NCI-H1092 treated with DMSO at 0.1 percent for 48 hours (cell line): ENCODE measurements at places on chromosomes 7 and 10.

DNA sequence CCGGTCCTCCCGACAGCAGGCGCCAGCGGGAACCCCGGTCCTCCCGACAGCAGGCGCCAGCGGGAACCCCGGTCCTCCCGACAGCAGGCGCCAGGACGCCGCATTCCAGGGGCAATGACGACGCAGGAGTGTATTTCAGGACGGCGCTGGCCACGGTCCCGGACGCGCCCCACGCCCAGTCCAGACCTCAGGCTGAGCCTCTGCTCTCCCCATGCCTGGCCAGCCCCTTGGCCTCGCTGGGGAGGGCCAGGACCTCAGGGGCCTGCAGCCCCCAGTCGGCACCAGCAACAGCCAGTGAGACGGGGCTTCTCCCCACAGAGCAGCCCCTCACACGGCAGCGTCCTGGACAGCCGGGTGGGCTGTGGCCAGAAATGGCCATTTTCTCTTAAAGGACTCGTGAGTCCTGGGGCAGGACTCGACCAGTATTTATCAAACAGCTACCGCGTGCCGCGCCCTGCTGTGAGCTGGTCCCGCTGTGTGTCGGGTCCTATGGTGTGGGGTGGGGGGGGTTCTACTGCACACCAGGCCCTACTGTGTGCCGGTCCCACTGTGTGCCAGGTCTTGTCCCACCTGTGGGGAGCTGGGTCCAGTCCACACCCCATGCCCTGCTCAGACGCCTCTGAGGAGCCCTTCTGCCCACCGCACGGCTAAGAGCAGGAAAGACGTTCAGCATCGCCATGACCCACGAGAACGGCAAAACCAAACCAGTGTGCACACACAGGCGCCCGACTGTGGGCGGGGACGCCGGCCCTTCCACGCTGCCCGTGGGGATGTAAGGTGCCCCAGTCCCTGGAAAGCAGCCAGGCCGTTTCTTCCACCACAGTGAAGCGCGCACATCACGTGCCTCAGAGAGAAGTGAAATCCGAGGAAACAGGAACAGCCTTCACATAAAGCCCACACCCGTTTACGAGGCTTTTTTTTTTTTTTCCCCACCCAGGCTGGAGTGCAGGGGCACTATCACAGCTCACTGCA lies 33.3 kb downstream of the GET4 start:
- no peak for DNase-seq

DNA sequence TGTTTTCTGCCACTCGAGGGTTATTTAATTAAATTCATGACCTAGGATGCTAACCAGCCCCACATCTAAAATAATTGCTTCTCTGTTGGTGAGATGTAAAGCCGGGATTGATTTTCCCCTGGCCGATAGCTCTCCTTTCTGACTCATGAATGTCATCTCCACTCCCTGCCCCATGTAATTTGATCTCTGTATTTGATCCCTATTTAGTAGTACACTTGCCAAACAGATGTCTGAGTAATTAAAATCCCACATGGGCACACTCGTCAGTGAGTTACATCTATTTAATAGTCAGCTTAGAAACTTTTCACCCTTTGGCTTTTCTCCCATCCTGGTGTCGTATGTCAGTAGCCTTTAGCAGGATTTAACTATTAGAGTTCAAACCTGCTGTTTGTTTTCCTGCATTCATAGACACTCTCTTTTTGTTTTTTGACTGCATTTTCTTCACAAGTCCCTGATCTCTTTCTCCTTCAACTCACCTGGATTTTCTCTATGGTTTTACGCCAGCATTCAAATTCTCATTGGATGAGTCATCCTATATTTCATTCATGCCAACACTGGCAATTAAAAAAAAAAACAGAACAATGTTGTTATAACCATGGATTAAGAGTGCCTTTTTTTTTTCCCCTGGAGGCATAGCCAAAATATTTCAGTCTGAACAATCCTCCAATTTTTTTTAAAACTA lies 82.7 kb downstream of the SPAG6 start:
- peak; percentile 92 for DNase-seq

- peak; percentile 20 for DNase-seq
These were observed 595.0 kb downstream of the ARL4A start for GRCh38 chr7:13282377-13282980.

DNA sequence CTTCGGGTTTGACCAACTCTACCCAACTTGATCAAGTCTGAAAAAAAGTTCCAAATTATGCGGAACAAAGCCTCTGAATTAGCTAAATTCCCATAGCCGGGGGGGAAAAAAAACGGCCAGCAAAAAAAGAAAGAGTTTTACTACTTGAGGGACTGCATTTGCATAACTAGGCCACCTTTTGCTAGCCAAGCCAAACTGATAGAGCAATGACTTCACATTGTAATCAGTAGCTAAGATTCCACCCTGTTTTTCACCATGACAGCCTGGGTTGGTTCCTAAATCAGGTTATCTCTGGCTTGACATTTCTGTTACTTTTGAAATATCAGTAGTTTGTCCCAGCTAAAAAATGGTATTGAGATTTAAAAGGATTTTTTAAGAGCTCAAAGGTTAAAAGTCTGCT lies 31.4 kb upstream of the CREB3L2 start:
- DNase-seq: no peak

GRCh38 chr7:36900988-36901710 lies 176.9 kb upstream of the AOAH start:
- DNase-seq: no peak

GRCh38 chr10:35356725-35357092 lies 20.4 kb downstream of the CCNY start:
- no peak for DNase-seq

DNA sequence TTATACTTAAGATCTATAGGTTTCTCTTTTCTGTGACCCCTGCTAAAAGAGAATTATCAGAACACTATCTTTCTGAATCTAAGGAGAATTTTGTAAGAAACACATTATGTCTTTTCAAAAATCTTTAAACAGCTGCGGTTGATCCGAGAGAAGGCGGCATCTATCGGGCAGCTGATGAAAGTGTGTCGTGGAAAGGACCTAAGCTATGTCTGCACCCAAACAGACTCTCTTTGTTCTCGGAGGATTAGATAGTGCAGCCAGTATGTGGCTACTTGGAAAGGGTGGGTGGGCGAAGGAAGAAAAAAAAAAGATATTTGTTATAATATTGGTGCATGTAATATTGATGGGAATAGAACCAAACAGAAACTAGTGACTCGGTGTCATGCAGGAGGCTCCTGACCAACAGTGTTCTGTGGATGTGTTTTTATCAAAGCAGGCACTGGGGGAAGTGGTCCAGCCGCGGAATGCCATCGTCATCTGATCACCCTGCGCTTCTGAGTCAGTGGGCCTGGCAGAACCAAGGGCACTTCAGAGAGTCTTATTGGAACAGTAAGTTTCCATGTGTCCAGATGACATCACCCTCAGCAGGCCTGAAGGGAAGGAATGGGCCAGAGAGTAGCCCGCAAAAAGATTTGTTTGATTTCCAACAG lies 509.7 kb upstream of the AKR1E2 start:
- DNase-seq: no peak

DNA sequence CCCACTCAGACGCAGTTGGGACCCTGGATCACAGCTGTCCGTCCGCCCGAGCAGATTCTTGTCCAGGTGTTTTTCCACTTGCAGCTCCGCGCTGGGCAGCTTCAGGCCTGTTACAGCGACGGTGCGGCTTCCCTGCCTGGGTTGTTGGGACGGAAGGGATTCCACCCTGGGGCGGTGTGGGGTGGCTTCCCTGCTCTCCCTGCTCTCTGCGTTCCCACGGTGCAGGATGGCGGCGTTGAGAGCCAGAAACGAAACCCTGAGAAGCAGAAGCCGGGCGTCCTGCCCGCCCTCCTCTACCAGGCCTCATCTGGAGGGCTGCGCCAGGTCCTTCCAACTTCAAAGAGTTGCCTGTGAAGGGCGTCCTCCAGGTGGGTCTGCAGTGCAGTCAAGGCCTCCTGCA lies 194.4 kb downstream of the ADARB2 start:
- no peak for DNase-seq

GRCh38 chr7:143416565-143417149 lies 8.0 kb upstream of the EPHA1 start:
- peak; percentile 33 for DNase-seq

DNA sequence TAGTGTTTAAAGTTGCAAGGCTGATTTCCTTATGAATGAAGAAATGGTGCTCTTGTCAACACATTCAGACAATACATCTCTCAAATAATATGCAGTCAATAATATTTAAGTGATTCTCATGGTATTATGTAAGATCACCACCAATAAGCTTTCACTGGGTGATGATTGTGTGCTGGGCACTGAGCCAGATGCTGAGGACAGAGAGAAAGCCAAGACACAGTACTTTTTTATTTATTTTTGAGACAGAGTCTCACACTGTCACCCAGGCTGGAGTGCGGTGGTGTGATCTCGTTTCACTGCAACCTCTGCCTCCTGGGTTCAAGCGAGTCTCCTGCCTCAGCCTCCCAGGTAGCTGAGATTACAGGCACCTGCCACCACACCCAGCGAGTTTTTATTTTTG lies 130.6 kb upstream of the LSM8 start:
- DNase-seq: peak; percentile 33
